ENCODE measurements at places on chromosomes 2 and 18. TPM values are rescaled to one million over a fixed set of nuclear protein-coding genes. Genes with fewer than 3 reads are reported as not detected.

DNA sequence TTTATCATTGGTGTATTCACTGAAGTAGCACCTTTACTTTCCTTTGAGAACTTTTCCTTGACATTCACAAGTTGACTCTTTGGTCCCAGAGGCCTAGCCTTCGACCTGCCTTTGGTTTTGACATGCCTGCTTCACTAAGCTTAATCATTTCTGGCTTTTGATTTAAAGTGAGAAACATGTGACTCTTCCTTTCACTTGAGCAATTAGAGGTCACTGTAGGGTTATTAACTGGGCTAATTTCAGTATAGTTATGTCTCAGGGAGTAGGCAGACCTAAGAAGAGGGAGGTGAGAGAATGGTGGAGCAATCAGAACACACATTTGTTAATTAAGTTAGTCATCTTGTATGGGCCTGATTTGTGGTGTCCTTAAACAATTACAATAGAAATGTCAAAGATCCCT lies 1040.7 kb upstream of the SLC39A10 start:
- DNase-seq, result no peak

The AQP12A gene
- total RNA-seq, result not detected

DNA sequence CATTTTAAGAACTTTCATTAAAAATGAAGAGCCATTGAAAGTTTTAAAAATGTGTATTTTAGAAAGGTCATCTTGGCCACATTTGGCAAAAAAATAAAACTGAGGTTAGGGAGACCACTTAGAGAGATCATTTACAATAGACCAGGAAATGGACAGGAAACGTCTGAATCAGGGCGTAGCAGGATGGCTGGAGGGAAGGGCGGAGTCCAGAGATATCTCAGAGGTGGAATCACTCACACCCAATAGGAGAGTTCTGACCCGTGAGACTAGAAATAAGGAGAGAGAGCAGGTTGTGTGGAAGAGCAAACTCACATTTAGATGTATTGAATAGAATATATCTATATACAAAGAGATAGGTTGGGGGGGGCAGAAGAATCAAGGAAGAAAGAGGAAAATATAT lies 373.4 kb downstream of the METTL4 start:
- no peak for DNase-seq

The GKN2 gene
- not detected for total RNA-seq

GRCh38 chr2:84327645-84328249 lies 131.3 kb downstream of the SUCLG1 start:
- no peak for DNase-seq

DNA sequence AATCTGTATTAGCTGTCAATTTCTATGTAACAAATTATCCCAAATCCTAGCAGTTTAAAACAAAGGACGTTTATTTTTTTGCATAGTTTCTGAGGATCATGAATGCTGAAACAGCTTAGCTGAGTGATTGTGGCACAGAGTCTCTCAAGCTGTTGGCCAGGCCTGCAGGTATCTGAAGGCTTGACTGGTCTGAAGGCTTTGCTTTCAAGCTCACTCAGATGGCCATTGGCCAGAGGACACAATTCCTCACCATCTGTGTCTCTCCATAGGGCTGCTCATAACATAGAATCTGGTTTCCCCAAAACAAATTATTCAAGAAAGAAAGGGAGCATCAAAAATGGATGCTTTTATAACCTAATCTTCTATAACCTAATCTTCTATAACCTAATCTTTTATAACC lies 33.7 kb downstream of the UNC80 start:
- DNase-seq, result no peak

The B4GALT6 gene
- total RNA-seq, result 2.0 TPM

- DNase-seq, result no peak
These were observed 716.2 kb upstream of the VRK2 start for GRCh38 chr2:57330447-57330846.

The REG3A gene
- total RNA-seq, result not detected

The AMER3 gene
- total RNA-seq, result not detected

GRCh38 chr2:182915369-182916326 lies 49.2 kb upstream of the FRZB start:
- DNase-seq, result no peak

The RALB gene
- 88.6 TPM for total RNA-seq

DNA sequence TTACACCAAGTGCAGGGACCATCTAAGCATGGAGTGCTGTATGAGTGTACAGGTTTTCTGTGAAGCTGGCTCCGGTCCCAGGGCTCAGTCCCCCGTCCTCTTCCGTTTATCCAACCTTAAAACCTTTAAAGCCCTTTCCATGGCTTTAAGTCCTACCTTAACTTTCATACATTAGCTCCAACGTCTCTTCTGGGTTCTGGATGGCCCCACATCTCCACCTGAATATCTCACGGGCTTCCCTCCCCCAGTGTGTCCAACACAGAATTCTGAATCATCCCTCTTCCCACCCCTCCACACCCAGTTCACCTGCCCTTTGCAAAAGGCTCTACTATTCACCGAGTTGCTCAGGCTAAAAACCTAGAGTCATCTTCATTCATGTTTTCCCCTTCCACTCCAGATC lies 12.8 kb downstream of the ARHGAP25 start:
- no peak for DNase-seq

The MC2R gene
- total RNA-seq, result not detected

- DNase-seq, result no peak
These were observed 64.6 kb upstream of the ATG16L1 start for GRCh38 chr2:233186851-233187250.

- peak; percentile 30 for DNase-seq
These were observed 97.0 kb upstream of the SLC35G4 start for GRCh38 chr18:11512096-11513025.

- no peak for DNase-seq
These were observed 51.2 kb upstream of the UBE2F start for GRCh38 chr2:237915576-237915975.
